ENCODE measurements at places on chromosomes 13 and 19. TPM values are rescaled to one million over a fixed set of nuclear protein-coding genes. Genes with fewer than 3 reads are reported as not detected.

APOE gene
- 47.3 TPM for total RNA-seq

WDR88 gene
- not detected for total RNA-seq

GRCh38 chr19:40054632-40055031 is 1.4 kb downstream of the ZNF780B start:
- peaks cover 10% of the 10 kb centered on the region for H3K36me3 ChIP-seq
- DNase-seq: no peak
- peak overlapping the region; percentile 78 for H3K27ac ChIP-seq

GRCh38 chr19:38228491-38229439 is 4.7 kb upstream of the DPF1 start:
- no peak for DNase-seq
- no peak overlapping the region for H3K27ac ChIP-seq
- H3K36me3 ChIP-seq: no peaks in the 10 kb centered on the region
- peaks cover 27% of the 10 kb centered on the region for H3K4me1 ChIP-seq
- H3K4me3 ChIP-seq: no peak overlapping the region
- H3K27me3 ChIP-seq: peaks cover 66% of the 10 kb centered on the region

GRCh38 chr13:71798707-71799106 is 68.3 kb downstream of the DACH1 start:
- H3K27me3 ChIP-seq: no peaks in the 10 kb centered on the region
- no peak for DNase-seq
- no peak overlapping the region for H3K27ac ChIP-seq
- no peaks in the 10 kb centered on the region for H3K4me1 ChIP-seq
- H3K4me3 ChIP-seq: no peak overlapping the region

DNA sequence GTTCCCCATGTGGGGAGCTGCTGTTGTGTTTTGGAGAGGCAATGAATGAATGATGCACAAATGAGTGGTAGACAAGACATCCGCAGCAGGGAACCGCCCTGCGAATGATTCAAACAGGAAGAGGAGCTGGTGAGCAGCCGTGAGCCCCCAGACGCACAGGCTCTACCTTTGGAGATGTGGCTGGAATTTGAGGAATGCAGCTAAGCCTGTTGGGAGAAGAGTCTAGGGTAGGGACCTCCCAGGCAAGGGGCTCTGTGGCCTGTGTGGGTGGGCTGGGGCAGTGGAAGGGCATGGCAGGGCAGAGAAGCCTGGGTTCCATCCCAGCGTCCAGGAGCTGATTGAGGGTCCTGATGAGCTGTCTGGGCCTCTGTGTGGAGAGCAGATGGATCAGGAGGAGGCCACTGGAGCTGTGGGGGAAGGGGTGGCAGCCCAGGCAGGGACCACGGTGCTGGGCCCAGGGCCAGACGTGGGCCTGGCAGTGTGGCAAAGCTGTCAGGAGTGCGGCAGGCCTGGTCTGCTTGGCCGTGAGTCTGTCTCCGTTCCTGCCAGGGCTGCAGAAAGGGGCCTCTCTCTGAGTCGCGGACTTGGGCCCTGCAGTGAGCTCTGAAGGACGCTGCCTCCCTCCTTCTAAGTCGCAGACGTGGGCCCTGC is 41.8 kb upstream of the DCUN1D2 start:
- H3K27ac ChIP-seq: no peak overlapping the region
- peaks cover 72% of the 10 kb centered on the region for H3K36me3 ChIP-seq
- H3K4me3 ChIP-seq: no peak overlapping the region
- peaks cover 7% of the 10 kb centered on the region for H3K4me1 ChIP-seq
- no peaks in the 10 kb centered on the region for H3K27me3 ChIP-seq

DNA sequence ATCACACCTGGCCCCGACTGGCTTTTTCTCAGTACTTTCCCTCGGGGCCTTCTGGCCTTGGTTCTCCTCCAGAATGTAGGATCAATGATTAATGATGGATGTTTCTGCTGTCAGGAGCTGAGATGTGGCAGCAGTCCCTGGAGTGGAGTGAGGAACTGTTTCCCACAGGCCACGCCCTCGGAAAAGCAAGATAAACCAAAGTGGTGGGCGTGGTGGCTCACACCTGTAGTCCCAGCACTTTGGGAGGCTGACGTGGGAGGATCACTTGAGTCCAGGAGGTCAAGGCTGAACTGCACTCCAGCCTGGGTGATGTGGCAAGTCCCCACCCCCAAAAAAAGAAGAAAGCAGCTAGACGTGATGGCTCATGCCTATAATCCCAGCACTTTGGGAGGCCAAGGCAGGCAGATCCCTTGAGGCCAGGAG is 7.1 kb upstream of the SHFL start:
- H3K4me3 ChIP-seq: no peak overlapping the region
- no peak for DNase-seq
- no peaks in the 10 kb centered on the region for H3K36me3 ChIP-seq
- no peaks in the 10 kb centered on the region for H3K4me1 ChIP-seq
- no peaks in the 10 kb centered on the region for H3K27me3 ChIP-seq
- H3K27ac ChIP-seq: no peak overlapping the region

Measured in esophagus muscularis mucosa (tissue), 4 donors.